H1 (cell line): ENCODE measurements at places on chromosomes 4 and X.

GRCh38 chr4:47217291-47217690, 185.9 kb downstream of the GABRB1 start:
- DNase-seq, result no peak

GRCh38 chr4:174871407-174871806, 42.4 kb upstream of the GLRA3 start:
- DNase-seq, result no peak

DNA sequence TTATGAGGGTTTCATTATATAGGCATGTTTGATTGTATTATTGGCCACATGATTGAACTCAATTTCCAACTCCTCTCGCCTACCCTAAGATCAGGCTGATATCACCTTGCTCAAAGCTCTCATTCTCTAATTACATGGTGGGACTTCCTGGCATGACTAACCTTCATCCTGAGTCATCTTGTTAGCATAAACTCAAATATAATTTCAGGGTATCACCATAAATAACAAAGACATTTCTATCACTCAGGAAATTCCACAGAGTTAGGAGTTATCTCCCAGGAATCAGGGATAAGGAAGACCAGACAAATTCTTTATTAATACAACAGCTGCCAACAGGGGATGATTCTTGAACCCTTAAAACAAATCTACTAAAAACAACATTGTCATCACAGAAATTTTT, 90.7 kb downstream of the NDST3 start:
- no peak for DNase-seq

DNA sequence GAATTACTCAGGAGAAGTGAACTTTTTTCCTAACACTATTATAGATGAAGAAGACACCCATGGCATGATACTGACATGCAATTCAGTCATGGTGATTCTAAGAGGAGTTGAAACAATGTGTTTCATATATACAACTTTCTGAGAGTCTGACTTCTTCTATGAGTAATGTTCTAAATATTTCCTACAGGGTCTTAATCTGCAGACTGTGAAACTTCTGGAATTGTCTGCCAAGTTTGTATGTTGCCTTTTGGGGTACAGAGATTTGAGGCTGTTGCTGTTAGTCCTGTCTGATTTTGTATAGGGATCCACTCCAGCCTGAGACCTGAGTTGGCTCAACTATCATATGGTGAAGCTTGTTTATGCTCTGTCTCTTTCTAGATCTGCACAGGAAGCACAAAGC, 160.6 kb upstream of the GATB start:
- no peak for DNase-seq

GRCh38 chrX:97563531-97564133, 679.9 kb downstream of the RPA4 start:
- DNase-seq, result no peak

DNA sequence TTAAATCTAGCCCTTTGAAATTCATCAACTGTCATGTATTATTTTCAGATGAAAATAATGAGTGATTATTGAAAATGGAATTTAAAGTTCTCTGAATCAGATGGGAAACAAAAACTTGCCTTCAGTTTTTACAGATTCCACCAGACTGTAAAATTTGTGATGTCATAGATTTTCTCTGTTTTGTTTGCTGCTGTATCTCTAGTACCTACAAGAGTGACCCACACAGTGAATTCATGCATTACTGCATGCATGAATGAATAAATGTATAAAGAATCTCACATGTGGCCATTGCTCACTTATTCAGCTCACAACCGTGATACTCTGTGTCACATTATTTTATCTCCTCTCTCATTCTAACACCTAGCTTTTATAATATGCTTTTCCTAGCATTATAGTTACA, 532.2 kb upstream of the AGA start:
- no peak for DNase-seq

GRCh38 chr4:155405059-155405458, 28.3 kb upstream of the MAP9 start:
- no peak for DNase-seq

DNA sequence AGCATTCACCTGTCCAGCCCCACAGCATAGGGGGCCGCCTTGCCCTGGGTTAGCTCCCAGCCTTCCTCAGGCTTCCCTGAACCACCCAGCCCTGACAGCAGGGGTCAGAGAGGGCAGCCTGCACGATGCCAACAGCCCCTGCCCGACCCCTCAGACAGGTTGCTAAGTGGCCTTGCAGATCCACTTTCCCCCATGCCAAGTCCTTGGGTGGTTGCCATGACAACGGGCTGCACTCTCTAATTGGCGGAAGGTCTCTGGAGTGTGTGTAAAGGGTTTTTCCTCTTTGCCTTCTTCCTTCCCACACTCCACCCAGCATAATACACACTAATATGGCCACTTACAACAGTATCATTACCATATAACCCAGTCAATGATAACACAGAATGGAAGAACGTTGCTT, 99.6 kb upstream of the AFAP1 start:
- DNase-seq, result no peak

DNA sequence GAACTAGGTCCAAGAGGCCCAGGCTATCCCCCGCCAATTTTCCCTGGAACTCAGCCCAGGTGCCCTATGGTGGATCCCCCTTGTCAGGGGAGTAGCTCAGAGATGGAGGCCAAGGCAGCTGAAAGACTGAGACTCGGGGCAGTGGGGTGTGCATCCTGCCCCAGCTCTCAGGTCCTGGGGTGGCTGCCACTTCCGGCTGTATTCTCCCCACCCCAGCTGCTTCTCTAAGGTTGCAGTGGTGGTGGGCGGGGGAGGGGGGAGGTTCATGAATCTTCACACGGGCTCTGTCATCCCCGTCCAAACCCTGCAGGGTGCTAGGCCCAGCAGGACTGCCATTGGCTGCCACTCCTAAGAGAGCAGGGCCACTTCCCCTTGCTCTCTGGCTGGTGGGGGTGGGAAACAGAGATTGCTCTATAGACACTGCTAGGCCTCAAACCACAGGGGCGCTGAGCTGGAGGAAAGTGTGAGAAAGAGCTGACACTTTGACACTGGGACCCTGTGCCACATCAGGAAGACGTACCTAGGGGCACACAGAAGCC, 1.5 kb downstream of the SASH3 start:
- DNase-seq, result no peak

- DNase-seq, result no peak
These were observed 353.4 kb upstream of the TACR3 start for GRCh38 chr4:104073229-104073628.

DNA sequence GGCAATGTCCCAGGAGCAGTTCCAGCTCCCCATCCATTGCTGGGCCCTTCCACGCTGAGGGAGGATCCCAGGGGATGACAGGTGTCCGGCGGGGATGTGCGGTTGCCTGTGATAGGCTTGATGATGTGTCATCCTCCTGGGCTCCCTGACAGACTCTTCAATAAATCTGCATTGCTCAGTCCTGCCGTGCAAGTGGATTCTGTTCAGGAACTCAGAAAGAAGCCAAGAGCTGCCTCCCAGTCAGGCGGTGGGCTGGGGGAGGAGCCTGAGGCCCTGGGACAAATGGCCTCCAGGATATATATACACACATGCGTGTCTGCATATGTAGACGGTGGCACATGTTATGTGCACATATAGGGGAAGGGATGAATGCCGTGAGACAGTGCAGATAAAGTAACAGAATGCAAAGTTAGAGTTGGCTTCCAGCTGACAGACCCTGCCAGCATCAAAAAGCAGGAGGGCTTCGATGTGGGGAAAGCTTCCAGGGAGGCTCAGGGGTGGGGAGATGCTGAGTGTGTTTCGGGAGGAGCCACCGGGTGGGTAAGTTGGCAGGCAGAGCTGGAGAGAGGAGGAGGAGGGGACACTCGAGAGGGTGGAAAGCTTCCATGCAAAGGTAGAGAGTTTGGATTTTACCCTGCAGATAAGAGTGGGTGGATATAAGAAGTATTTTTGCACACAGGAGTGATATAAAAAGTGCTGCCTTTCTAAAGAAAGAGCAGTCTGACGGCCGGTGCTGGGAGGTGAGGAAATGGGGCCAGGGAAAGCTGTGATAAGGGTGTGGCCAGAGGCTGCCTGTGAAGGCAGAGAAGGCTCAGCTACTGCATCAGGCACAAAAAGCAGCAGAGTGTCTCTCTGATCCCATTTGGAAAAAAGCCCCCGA, 28.5 kb upstream of the CRMP1 start:
- DNase-seq, result no peak

DNA sequence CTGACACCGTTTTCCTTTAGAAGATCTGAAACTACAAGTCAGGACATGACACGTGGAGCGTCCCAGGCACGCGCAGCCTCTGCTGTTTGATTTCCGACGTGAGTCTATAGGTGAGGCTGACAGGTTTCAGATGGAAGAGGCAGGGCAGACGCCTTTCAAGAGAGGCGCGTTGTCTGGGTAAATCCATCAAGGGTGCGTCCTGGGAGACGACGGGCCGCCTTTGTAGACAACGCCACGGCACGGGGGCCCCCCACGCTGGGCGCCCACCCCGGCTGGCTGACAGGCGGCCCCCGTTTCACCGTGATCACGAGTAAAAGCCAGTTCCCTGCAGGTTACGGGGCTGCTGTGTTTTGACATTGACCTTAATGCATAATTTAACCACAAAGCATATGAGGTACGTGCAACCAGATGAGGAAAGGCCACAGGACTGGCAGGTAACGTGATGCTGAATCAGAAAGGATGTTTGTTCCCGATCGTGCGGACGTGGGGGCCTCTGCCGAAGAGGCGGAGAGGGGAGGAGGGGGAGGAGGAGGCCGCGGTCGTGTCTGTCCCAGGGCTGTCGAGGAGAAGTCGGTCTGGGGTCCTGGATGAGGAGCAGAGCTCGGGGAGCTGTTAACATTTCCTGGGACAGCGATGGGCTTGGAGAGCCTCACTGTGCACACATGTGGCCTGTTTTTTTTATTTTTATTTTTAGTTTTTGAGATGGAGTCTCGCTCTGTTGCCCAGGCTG, 51.1 kb upstream of the PPP2R3B start:
- DNase-seq, result no peak

DNA sequence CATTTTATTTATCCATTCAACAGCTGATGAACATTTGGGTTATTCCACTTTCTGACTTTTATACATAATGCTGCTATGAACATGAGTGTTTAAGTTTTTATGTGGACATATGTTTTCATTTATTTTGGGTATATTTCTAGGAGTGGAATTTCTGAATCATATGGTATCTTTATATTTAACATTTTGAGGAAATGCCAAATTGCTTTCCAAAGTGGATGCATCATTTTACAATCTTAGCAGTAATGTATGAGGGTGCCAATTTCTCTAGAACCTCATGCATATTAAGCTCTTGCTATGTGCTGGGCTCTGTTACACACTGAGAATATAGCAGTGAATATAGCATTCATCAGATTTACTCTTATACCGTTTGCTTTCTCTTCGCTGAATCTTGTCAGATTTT, 983.7 kb downstream of the STIM2 start:
- no peak for DNase-seq

GRCh38 chr4:102554992-102555391, 53.8 kb downstream of the NFKB1 start:
- no peak for DNase-seq

DNA sequence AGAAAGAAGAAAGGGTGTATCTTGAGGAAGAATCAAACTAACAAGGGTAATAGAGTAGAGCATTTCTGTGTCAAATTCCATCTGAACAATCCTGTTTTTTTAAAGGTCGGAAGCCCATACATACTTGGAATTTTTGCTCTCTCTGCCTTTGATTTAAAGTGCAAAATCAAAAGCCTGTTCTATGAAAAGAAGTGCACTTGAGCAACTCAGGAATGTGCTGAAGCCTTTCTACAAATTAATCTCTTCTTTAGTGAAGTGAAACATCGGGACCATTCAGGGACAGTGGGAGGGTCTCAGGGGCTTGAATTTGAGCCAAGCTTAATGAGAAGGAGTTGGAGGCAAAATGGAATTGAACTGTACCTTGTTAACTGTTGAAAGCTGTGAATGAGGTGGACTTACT, 1008.5 kb upstream of the LCORL start:
- DNase-seq, result no peak

GRCh38 chr4:94561249-94562024, 109.7 kb downstream of the PDLIM5 start:
- DNase-seq, result no peak

DNA sequence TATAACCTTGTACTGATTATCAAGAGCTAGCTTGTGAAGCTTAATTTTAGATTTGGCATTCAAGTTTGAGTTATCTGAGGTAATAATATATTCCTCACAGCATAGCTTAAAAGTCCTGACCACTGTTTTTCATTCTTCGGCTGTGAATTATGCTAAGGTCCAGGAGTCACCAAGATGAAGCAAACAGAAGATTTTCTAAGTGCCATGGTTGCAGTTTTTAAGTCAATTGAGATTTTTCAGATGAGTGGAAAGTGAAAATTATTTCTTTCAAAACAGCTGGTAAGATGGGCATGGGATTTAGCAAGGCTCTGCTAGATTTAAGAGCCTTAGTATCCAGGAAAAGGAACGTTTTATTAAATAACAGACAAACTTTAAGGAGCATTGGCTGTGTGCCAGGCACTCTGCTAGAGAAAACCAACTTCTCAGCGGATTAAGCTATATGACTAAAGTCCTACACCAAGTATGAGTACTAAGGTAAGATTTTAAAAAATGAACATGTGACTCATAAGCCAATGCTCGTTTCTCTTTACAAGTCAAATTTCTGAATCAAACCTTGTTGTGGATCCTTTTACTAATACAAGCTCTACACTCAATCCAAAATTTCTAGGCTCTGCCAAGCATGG, 149.9 kb upstream of the IL15 start:
- DNase-seq, result no peak

- no peak for DNase-seq
These were observed 315.1 kb upstream of the RASGEF1B start for GRCh38 chr4:81786766-81787165.

DNA sequence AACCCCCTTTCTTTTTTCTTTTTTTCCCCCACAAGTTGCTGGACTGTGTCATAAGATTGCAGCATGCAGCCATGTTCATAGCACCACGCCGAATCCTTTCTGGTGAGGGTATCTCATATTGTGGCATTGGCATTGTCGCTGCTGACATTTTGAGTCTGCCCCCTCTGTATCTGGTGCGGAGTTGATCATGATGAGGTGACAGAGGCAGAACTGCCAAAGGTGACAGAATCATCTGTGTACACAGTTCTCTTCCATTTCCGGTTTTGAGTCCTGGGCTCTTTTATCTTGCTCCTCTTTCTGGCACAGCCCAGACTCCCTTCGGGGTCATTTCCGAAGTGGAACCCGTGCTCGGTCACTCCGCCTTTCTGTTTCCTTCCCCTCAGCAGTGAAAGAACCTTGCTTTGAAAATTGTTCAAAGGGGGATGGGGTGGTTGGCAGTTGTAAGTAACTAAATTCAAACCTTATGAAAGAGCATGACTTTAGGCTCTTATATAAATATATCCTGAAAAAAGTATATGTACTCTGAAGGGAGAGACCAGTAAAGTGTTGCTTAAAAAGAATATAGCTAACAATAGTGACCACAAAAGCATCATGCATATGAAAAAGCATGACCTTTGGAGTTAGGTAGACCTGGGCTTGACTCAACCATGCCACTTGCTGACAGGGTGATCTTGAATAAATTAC, 55.0 kb upstream of the BMP2K start:
- no peak for DNase-seq

GRCh38 chr4:101230801-101231426, 116.4 kb downstream of the PPP3CA start:
- DNase-seq, result no peak
